ENCODE measurements at places on chromosomes 11 and 22.

- DNase-seq = no peak
Measured at GRCh38 chr22:38631724-38632123, 24.5 kb downstream of the FAM227A start.

GRCh38 chr11:127619946-127620345 is 619.4 kb upstream of the KIRREL3 start:
- DNase-seq = no peak

- no peak for DNase-seq
Measured at GRCh38 chr22:35540595-35541253, at the start of gene RASD2. TSS of gene RASD2 (plus strand) at chr22:35540831. CDS start at chr22:35546810, 5,979 bp downstream.

DNA sequence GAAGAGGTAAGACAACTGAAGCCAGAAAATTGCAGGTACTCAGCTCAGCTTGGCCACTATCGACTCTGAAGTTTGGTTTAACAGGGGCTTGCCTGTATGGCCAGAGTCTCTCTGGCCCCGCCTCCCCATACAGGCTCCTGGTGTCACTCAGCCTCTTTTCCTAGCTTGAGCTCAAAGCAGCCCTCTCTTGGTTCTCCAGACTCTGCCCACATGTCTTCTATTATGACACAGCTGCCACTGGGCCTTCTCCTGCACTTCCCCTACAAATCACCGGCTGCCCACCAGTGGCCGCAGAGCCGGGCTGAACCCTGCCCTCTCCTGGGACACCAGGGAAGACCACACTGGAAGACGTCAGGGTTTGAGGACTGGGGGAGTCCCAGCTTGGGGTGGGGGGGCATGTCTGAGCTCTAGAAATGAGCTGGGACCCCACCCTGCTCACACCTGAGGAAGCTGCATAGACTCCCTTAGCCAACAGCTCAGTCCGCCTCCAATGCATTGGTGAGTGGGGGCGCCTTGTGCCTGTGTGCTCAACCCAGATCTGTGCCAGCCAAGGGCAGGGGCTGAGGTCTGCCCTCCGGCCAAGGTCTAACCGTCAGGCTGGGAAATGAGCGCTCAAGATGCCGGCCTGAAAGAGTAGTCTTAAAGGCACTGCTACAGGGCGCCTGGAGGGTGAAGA is 94.4 kb upstream of the LMO1 start:
- no peak for DNase-seq

GRCh38 chr11:5153574-5154431 is 754 bp downstream of the OR52A1 start:
- no peak for DNase-seq

DNA sequence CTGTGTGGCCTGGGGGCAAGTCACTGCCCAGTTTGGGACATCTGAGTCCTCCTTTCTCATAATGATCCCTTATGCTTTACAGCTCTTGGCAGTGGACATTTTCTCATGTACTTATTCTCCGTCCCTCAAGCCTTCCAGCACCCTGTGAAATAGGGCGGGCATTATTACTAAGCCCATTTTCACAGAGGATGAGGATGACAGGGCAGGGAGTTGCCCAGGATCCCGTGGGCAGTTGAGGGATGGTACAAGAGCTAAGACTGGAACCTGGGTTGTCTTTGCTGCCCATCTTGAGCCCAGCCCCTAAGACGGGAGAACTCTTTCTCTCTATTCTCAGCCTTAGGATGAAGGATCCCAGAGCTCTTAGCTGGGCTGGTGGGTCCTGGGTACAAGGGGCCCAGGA is 11.2 kb downstream of the CD82 start:
- DNase-seq = no peak

DNA sequence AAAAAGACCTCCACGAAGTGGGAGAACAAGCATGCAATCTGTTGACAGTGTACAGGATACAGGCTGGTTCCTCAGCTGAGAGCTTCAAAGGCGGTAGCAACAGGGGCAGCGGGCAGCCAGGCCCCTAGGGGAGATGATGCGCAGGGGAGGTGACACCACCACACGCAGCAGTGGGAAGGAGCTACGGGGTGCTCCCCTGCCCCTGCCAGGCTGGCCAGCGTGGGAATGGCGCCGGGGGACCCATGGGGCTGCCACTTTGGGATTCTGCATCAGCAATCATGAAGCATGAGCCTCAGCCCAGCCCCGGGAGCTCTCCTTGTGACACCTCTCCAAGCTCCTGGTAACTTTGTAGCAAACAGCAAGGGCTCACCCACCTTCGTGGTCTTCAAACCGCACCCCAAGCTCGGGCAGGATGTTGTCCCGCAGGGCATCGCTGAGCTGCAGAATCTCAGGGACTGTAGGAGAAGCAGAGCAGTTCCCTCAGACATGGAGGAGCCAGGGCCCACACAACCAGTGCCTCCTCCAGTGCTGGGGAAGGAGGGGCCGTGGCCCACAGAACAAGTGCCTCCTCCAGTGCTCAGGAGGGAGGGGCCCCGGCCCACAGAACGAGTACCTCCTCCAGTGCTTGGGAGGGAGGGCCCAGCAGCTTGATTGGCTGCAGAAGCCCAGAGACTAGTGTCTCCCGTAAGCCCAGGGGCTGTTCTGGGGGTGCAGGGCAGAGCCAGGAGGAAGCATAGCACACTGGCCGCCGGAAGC is 14.6 kb upstream of the NAP1L4 start:
- DNase-seq = no peak

- DNase-seq = no peak
Measured at GRCh38 chr11:27387362-27387761, 24.3 kb upstream of the CCDC34 start.

DNA sequence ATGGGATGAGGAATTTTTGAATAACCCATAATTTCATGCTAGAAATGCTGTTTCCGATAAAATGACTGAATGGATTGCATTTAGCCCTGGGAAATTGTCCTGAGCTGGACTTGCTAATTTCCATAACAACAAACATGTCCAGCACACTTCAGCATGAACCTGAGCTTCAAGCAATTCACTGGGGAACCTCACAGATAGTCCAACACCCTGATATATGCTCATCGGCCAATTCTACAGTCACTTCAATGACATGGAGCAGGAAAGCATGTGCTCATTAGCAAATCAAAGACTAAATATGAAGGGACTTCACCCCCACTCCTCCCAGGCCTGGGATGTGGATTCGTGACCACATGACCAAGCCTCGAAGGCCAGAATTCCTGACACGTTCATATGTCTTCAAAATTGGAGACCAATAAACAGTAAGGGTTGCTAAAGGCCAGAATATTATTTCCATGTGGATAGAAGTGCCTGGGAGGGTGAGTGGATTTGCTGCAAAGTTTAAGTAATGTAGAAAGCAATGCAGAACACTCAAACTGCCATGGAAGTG is 131.9 kb downstream of the SLC1A2 start:
- DNase-seq = no peak

Measured in HuH-7 (cell line).